ENCODE measurements at places on chromosomes 3 and 15. TPM values are rescaled to one million over a fixed set of nuclear protein-coding genes. Genes with fewer than 3 reads are reported as not detected.

GRCh38 chr15:90839187-90840071 is 29.0 kb upstream of the FURIN start:
- DNase-seq: no peak
- no peaks in the 10 kb centered on the region for H3K27me3 ChIP-seq
- no peaks in the 10 kb centered on the region for H3K4me1 ChIP-seq
- no peaks in the 10 kb centered on the region for H3K36me3 ChIP-seq
- no peak overlapping the region for H3K4me3 ChIP-seq

GRCh38 chr3:120404876-120405275 is 45.9 kb downstream of the FSTL1 start:
- H3K27me3 ChIP-seq: no peaks in the 10 kb centered on the region
- DNase-seq: no peak
- peaks cover 12% of the 10 kb centered on the region for H3K4me1 ChIP-seq
- H3K27ac ChIP-seq: peak overlapping the region; percentile 20

GRCh38 chr15:37715101-37715500 is 219.3 kb upstream of the TMCO5A start:
- no peaks in the 10 kb centered on the region for H3K36me3 ChIP-seq
- no peaks in the 10 kb centered on the region for H3K27me3 ChIP-seq
- no peak overlapping the region for H3K4me3 ChIP-seq
- no peaks in the 10 kb centered on the region for H3K4me1 ChIP-seq
- H3K27ac ChIP-seq: no peak overlapping the region

- no peak overlapping the region for H3K4me3 ChIP-seq
- no peaks in the 10 kb centered on the region for H3K36me3 ChIP-seq
- no peak overlapping the region for H3K27ac ChIP-seq
- DNase-seq: no peak
These were observed 11.0 kb downstream of the CCRL2 start for GRCh38 chr3:46417841-46418611.

DNA sequence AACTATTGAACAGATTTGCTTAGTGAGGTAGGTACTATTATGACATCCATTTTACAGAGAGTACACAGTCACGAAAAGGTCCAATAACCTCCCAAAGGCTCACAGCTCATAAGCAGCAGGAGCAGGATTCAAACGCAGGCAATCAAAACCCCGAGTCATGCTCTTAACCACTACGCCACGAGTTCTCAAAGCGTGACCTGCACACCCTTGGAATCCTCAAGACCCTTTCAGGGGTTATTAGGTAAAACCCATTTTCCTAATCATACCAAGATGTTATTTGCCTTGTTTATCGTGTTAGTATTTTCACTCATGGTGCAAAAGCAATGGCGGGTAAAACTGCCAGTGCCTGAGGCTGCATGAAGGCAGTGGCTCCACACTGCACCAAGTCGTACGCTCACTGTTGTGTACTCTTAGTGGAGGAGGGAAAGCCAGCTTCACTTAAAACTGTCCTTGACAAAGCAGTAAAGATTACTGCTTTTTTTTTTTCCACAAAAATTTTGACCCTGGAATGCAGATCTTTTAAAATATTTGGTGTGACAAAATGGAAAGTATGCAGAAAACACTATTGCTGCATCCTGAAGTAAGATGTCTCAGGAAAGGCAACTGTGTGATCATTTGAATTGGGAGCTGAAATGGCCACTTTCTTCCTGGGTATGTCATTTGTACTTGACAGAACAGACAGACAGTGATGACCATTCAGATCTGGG is 96.1 kb downstream of the IGF2BP2 start:
- H3K27me3 ChIP-seq: no peaks in the 10 kb centered on the region
- DNase-seq: no peak
- H3K27ac ChIP-seq: no peak overlapping the region
- H3K4me3 ChIP-seq: no peak overlapping the region
- no peaks in the 10 kb centered on the region for H3K36me3 ChIP-seq

DNA sequence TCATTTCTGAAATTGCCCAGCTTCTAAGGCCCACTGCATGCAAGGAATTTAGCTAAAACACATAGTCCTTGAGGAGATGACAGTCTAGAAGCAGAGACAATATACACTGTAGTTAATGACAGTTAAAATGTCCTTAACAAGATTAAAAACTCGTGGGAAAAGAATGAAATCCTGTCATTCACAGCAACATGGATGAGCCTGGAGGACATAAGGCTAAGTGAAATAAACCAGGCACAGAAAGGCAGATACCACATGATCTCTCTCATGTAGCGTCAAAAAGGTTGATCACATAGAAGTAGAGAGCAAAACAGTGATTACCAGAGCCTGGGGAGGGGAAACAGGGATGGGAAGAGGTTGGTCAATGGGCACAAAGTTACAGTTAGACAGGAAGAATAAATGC is 36.3 kb upstream of the GOLGA8J start:
- no peaks in the 10 kb centered on the region for H3K27me3 ChIP-seq
- no peak overlapping the region for H3K4me3 ChIP-seq
- H3K27ac ChIP-seq: no peak overlapping the region

GRCh38 chr3:191133359-191133758 is 65.7 kb upstream of the OSTN start:
- no peaks in the 10 kb centered on the region for H3K36me3 ChIP-seq
- DNase-seq: no peak
- no peaks in the 10 kb centered on the region for H3K27me3 ChIP-seq
- no peak overlapping the region for H3K27ac ChIP-seq
- H3K4me1 ChIP-seq: no peaks in the 10 kb centered on the region
- H3K4me3 ChIP-seq: no peak overlapping the region

- no peaks in the 10 kb centered on the region for H3K27me3 ChIP-seq
- H3K36me3 ChIP-seq: no peaks in the 10 kb centered on the region
- no peak overlapping the region for H3K27ac ChIP-seq
- DNase-seq: no peak
- H3K4me3 ChIP-seq: no peak overlapping the region
These were observed 573.7 kb downstream of the TBL1XR1 start for GRCh38 chr3:176623468-176624150.

GRCh38 chr3:117417411-117417810 is 707.8 kb downstream of the TUSC7 start:
- H3K4me1 ChIP-seq: no peaks in the 10 kb centered on the region
- no peak for DNase-seq
- no peak overlapping the region for H3K4me3 ChIP-seq
- no peaks in the 10 kb centered on the region for H3K27me3 ChIP-seq
- H3K36me3 ChIP-seq: no peaks in the 10 kb centered on the region

DNA sequence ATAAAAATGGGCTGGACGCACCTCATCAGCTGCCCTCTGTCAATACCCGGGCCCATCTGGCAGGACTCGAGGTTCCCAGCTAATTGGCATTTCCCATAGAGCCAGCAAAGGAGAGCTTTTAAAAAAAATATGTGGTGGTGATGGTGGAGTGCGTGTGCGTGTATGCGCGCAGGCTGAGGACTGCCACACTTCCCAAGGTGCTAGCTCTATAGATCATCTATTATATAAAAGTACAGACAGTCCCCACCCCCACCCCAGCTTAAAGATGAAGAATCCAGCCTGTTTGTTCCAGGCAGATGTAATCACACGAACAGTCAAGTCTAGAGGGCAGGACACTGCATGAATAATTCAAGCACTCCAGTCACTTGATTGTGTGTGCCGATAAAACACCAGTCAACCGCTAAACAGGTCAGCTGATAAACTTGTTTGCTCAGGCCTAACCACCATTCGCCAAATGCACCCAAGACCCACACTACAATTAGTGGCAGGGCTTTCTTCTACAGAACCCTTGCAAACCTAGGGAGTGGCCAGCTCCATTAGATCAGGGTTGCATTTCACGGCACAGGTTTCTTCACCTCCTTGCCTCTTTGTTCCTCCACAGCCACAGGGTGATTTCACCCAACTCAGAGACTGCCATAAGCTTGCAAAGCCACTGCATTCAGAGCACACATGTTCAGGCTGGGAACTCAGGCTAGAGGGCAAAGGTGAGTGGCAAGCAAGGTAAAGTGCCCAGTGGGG is 5.8 kb downstream of the TLE3 start:
- H3K4me3 ChIP-seq: no peak overlapping the region
- H3K27ac ChIP-seq: no peak overlapping the region
- no peaks in the 10 kb centered on the region for H3K4me1 ChIP-seq
- no peaks in the 10 kb centered on the region for H3K27me3 ChIP-seq
- H3K36me3 ChIP-seq: peaks cover 8% of the 10 kb centered on the region

GRCh38 chr3:42957573-42957972 is 21.5 kb upstream of the GASK1A start:
- no peaks in the 10 kb centered on the region for H3K36me3 ChIP-seq
- no peaks in the 10 kb centered on the region for H3K4me1 ChIP-seq
- DNase-seq: no peak
- H3K4me3 ChIP-seq: no peak overlapping the region
- no peak overlapping the region for H3K27ac ChIP-seq
- no peaks in the 10 kb centered on the region for H3K27me3 ChIP-seq

DNA sequence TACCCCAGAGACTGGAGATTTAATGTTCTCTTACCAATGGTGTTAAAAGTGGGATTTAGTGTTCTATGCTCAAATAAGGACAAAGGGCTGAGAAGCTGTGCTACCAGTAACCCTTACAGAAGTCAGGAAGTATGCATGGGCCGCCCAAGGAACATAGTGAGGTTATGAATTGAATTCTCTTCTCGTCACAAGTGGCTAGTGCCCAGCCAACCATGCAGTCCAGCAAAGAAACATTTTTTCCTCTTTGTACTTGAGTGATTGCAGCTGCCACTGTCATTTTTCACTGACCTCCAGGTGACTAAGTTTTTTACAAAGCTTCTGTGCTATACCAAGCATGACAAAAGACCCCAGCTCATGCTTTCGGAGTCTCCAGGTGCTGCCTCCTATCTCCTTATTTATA is 110.6 kb upstream of the DCBLD2 start:
- H3K27ac ChIP-seq: no peak overlapping the region
- DNase-seq: no peak
- no peak overlapping the region for H3K4me3 ChIP-seq

CD200 gene
- 12.1 TPM for total RNA-seq

CSPG4 gene
- total RNA-seq: 55.6 TPM

WDR6 gene
- 51.2 TPM for total RNA-seq

GCNT3 gene
- total RNA-seq: not detected

SLC22A14 gene
- not detected for total RNA-seq

LYZL4 gene
- total RNA-seq: not detected

ADAMTS17 gene
- 4.4 TPM for total RNA-seq

ZBTB47 gene
- total RNA-seq: 129 TPM

LRRC49 gene
- 35.3 TPM for total RNA-seq

PLSCR1 gene
- 43.1 TPM for total RNA-seq

MEX3B gene
- 2.4 TPM for total RNA-seq

Data from right atrium auricular region (tissue), 2 donors.